ENCODE measurements at places on chromosomes 4 and X.

DNA sequence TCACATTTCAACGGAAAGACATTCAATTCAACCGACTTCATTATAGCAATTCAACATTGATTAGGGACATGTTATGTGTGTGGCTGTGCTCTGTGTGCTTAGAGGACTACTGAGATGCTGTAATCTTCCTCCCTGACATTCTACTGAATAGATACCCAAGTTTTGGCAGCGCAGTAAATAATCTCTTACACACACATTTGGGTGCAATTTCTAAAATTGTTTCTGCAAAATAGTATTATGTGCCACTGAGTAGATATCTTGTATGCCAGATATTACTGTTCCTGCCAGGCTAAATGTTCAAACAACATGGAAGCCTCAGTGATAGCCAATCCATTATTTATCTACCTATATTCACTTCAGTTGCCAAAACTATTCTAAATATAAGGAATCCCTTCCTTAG is 41.3 kb downstream of the RTL9 start:
- no peak for DNase-seq

DNA sequence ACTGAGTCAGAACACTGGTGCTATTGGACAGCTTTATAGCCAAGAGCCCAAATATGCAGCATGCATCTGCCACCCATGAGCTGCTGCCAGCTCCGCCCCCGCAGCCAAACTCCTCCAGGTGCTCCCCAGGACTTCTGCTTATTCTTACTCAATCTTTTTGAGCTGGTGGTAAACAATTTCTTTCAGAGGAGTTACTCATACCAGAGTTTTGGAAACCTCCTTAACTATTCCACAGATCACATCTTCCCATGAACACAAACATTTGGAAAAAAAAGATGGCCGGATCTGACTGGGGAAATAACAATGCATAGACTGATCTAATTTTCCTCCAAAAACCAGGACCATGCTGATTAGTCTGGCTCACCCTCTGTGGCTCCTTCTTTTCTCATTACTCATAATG is 399.9 kb downstream of the GPM6A start:
- no peak for DNase-seq

DNA sequence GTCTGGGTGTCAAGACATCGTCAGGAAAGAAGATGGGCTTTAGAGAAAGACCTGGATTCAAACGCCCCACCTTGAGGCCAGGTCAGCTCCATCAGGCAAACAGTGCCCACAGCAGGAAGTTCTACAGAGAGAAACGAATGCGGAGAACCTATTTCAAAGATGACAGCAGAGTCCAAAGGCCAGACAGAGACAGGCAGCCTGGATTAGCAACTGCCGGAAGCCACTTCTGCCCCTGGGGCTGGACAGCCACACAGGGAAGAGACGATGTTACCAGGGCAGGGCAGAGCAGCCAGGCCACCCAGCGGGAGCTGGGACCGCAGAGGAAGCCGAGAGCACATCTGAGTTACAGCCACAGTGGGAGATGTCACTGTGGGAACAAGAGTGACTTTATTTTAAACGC is 1.2 kb downstream of the C4orf50 start:
- DNase-seq, result no peak

GRCh38 chr4:47010347-47010911 is 17.0 kb upstream of the GABRA4 start:
- DNase-seq, result no peak

DNA sequence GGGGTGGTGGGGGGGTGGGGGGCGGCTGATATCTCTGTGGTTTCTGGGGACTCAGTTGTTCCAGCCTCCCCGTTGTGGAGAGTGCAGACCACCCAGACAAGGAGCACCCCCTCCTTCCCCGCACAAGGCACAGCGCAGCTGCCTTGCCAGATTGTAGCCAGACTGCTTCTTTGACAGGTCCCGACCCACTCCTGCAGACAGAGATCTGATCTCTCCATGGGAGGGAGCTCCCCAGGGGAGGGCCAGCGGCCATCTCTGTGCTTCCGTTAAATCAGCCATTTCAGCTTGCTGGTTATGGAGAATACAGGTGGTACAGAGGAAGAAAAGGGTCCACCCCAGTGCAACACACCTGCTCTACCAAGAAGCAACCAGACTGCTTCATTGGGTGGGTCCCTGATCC is 80.8 kb downstream of the FGF16 start:
- DNase-seq, result no peak

- DNase-seq, result no peak
Observed at GRCh38 chrX:42946544-42947194, 168.7 kb upstream of the PPP1R2C start.

- DNase-seq, result no peak
Observed at GRCh38 chr4:92362028-92362427, 58.3 kb downstream of the GRID2 start.

DNA sequence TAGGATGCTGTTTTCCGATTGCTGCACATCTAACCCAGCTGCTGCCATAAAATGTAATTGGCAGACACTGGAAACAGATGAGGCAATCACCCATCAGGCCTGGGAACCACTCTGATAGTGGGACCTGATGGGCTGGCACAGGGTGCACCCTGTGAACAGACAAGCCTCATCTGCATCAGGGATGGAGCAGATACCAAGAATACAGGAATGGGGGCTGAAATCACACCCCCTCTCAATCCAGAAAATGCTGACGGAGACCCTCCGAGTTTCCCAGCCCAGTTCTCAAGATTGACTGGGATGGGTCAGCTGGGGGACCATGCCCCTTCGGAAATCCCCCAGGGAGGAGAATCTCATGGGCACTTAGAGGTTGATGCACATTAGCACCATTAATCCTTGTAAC is 28.8 kb upstream of the PPP2R2C start:
- DNase-seq, result no peak

DNA sequence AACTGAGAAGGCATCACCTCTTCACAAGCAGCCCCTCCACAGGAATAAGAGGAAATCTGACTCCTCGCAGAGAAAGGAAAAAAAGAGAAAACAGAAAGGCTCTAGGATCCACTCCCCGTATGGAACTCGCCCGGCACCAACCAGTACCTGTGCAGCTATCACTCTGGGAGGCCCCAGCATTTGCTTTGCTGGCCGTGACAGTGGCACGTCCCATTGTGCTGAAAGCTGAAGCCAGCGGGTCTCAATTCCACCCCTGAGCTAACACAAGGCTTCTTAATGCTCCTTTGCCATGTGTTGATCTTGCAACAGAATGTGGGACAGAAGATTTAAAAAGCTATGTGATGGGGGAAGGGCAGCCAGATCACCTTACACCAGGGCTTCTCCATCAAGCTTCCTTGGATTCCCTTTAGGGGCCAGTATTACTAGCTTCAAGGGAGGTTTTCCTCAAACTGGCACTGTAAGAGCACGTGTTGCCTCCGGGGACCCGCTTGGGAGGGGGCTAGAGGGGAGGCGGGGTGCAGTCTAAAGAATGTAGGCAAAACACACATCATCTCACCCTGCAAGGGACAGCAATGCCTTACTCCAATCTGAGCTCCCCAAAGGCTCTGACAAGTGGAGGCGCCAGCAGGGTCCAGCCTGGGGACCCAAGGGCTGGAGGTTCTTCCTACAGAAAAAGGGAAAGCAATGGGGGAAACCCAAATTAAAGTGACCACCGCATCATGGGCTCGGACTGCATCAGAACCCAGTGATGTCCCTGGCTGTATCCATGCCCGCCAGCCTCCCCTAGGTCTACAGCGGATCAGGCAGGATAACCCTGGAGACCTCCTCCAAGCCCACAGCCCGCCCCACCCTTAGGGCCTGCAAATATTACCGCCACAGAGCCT is 1.2 kb downstream of the USP46 start:
- no peak for DNase-seq

GRCh38 chrX:31314921-31315320 is 243.1 kb upstream of the FTHL17 start:
- DNase-seq, result peak; percentile 32

- peak; percentile 76 for DNase-seq
Observed at GRCh38 chr4:110087070-110087708, 111.2 kb downstream of the ELOVL6 start.

GRCh38 chr4:87982446-87983010 is 7.0 kb downstream of the SPP1 start:
- no peak for DNase-seq

DNA sequence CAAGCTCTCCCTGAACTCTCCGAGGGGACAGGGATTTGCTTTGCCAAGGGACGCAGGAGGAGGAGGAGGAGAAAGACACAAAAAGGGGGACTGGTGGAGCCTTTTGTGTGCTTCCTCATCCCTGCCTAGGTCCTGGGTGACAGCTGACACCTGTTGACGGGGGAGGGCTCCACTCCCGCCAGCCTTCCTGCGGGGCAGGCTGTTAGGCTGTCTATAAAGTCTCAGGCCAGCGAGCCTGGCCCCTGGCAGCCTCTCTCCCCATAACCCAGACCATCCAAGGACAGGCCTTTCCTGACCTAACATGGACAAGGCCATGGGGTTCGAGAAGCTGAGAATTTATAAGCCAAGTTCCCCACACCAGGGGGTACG is 832 bp upstream of the EVC2 start:
- no peak for DNase-seq

- no peak for DNase-seq
Observed at GRCh38 chr4:153722036-153722435, 37.8 kb downstream of the RNF175 start.

DNA sequence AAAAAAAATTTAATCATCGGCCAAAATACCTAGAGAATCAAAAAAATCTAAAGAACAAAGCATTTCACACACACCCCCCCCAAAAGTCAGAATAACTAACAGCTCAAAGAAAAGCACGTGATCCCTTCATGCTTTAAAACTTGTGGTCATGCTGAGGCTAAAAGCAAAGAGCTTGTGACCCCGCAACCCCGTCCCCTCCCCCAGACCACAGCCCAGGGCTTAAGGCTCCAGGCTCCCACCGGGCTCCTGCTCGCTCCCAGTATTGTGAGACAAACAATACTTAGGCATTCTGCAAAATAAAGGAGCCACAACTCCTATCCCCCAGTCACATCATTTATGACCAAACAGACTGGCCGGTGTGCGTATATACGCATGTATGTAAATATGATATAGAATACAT is 62.1 kb upstream of the CCDC160 start:
- DNase-seq, result no peak

DNA sequence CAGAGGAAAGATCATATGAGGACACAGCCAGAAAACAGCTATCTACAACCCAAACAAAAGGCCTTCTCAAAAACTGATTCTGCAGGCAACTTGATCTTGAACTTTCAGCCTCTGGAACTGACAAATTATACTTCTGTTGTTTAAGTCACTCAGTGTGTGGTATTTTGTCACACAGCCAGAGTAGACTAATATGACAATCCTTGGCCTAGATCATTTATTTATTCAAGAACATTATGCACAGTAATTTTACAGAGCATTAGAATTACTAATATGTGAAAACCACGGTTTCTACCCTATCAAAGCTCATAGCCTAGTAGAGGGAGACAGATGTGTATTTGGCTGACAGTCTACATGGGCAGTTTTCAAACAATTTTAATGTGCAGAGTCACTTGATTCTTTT is 167.8 kb upstream of the PCDH18 start:
- DNase-seq, result peak; percentile 40

GRCh38 chr4:122539861-122540465 is 80.9 kb downstream of the IL21 start:
- no peak for DNase-seq

DNA sequence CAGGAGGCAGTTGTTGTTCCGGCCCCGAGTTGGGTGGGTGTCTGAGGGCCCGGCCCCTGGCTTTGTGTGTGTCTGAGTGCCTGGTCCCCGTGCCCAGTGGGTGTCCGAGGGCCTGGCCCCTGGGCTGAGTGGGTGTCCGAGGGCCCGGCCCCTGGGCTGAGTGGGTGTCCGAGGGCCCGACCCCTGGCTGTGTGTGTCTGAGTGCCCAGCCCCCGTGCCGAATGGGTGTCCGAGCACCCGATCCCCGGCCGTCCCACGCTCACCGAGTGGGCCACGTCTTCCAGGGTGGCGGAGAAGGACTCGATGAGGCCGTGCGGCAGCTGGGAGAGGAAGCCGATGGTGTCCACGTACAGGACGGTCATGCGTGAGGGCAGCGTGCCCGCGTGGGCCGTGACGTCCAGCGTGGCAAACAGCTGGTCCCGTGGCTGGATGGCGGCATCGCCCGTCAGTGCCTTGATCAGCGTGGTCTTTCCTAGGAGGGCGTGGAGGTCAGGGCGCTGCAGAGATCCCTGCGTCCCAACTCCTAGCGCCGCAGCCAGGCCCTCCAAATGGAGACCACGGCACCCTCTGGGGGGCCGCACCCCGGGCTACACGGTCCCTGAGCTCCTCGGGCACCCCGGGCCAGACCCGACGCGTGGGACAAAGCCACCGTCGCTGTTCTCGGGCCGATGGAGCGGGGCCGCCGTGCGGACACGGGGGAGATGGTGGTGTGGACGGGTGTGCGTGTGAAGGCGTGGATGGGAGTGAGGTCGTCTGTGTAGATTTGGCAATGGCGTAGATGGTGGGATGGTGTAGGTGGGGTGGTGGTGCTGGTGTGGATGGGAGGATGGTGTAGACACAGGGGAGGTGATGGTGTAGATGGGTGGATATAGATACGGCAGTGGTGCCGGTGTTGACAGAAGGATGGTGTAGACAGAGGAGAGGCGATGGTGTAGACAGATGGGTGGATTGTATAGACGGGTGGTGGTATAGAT is 7.2 kb downstream of the GTPBP6 start:
- DNase-seq, result no peak

DNA sequence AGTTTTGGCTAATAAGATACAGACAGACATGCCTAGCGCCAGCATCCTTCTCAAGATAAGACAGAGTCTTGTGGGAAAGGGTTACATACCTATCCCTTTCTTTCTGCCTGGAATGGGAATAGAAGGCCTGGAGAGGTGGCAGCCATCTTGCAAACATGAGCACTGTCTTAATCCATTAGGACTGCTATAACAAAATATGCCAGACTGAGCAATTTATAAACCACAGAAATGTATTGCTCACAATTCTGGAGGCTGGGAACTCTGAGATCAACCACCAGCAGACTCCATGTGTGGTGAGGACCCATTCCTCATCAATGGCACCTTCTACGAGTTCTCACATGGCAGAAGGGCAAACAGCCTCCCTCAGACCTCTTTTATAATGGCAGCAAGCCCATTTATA is 26.5 kb upstream of the NEIL3 start:
- DNase-seq, result peak; percentile 26

- no peak for DNase-seq
Observed at GRCh38 chr4:169059306-169060211, 49.5 kb upstream of the CBR4 start.

- no peak for DNase-seq
Observed at GRCh38 chr4:47474799-47475198, 10.3 kb upstream of the ATP10D start.
